ENCODE measurements at places on chromosomes 2 and 18.

- DNase-seq: no peak
Observed at GRCh38 chr18:41972067-41972925, 17.3 kb downstream of the PIK3C3 start.

- no peak for DNase-seq
Observed at GRCh38 chr2:101119431-101119830, 31.8 kb downstream of the TBC1D8 start.

DNA sequence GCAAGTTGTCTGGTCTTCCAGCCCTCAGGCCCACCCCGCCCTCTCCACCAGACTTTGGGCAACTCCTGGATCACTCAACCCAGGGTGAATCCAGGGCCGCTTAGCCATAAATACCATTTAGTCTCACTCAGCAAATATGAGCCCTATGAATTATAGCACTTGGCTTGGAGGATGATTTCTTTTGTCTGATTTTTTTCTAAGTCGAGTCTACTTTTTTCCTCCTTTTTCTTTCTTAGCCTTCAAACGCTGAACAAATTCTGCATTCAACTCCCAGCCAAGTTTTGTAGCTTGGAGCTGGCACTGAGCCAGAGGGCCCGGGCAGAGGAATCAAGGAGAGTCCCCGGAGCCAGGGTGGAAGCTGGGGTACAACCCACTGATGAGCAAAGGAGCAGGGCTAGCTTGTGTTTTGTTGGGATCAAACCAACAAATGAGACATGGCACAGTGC lies 48.7 kb downstream of the SERTAD2 start:
- no peak for DNase-seq

GRCh38 chr2:100235098-100235497 lies 87.2 kb downstream of the LONRF2 start:
- DNase-seq: no peak

DNA sequence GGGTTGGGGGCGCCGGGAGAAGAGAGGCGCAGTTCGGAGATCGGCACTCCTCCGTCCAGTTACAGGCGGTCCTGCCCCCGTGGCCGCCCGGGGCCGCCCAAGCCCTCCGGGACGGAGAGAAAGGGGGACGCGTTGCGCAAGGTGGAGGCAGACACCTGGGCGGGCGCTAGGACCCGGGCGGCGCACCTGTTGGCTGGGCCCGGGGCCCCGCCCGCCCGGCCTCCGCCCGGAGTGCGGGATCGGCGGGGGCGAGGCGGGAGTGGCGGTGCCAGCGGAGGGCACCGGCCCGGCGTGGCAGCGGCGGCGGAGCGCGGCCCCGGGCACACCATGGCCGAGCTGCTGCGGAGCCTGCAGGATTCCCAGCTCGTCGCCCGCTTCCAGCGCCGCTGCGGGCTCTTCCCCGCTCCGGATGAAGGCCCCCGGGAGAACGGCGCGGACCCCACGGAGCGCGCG lies at the start of gene SGPP2:
Gene SGPP2, plus strand, starts transcription at position 268 of the 453 bp plus-strand sequence. Its CDS starts 60 bp downstream, at position 328.
- DNase-seq: no peak

DNA sequence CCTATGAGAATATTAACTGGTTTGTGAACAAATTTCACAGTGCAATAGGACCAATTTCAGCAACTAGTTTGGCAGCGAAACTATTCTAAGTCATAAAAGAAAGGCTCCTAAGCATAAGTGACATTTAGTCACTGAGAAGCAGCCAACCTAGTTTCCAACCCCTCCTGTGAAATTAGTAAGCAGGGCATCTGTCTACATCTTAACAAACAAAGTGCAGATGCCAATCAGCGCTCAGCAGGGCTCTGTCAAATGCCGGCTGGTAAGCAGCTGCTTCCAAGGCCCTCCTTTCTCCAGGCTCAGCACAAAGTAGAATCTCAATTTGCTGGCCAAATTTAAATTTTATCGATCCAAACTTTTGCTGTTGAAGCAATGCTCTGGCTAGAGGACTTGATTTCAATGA lies 124.7 kb downstream of the ICOS start:
- no peak for DNase-seq

DNA sequence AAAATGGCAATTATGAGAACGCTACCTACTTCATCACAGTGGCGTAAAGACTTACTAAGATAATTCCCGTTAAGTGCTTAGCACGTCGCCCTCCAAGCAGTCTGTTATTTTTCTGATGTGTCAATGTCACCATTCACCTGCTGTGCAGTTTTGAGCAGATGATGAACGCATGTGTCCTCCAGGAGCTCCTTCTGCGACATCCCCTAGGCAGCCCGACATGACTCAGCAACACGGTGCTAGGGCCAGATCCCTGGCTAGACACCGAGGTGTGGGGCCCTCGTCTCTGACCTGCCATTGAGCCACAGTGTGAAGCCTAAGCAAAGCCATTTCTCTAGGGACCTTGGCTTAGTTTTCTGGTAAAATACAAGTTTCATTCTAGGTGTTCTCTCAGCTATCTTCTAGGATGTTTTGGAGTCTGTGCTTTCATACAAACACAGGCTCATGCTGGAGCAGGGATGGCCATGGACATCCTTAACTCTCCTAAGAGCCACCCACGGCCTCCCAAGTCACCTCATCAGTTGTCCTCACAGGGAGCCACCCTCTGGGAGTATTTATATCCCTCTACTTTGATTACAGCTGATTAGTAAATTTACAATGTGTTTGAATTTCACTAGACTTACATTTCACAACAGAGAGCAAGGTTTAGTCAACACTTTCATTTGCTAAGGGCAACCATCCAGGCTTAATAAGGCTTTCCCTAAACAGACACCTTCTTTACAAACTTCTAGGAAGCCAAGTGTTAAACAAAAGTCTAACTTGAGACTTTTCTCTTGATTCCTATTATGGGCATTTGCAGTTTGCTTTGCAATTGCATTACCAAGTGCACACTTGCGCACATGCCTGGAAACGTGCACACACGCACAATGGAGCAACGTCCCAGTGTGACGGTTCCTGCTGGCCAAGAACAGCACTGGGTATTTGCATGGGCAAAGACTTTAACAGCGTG lies 376.8 kb upstream of the ID2 start:
- no peak for DNase-seq

GRCh38 chr2:55151733-55152433 lies 80.2 kb downstream of the CLHC1 start:
- DNase-seq: no peak

GRCh38 chr2:15307526-15307925 lies 253.6 kb downstream of the NBAS start:
- DNase-seq: no peak

DNA sequence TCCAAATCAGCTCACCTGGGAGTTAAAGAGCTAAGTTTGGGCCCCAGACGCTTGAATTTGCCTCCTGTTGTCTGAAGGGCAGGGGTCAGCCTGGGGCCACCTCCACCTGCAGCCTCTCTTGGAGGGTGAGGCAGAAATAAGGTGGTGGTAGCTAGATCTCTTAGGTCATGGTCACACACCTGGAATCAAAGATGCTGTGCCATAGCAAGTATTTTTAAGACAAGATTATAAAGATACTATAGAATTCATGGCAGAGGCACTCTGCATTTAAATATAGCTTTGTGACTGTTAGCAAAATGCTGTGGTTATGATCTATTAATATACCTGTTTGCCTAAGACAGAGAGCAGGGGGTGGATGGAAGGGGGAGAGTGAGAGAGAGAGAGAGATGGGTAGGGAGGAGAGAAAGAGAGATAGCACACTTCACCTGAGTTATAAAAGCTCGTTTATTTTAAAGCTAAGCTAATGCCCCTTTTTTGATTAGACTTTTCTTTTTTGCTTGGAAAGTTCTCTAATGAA lies 242.7 kb downstream of the TMEM182 start:
- no peak for DNase-seq

All from kidney epithelial cell (primary cell).